ENCODE measurements at places on chromosomes 13 and 19.

GRCh38 chr19:18660939-18661670, 22.4 kb upstream of the CRTC1 start:
- DNase-seq = no peak

DNA sequence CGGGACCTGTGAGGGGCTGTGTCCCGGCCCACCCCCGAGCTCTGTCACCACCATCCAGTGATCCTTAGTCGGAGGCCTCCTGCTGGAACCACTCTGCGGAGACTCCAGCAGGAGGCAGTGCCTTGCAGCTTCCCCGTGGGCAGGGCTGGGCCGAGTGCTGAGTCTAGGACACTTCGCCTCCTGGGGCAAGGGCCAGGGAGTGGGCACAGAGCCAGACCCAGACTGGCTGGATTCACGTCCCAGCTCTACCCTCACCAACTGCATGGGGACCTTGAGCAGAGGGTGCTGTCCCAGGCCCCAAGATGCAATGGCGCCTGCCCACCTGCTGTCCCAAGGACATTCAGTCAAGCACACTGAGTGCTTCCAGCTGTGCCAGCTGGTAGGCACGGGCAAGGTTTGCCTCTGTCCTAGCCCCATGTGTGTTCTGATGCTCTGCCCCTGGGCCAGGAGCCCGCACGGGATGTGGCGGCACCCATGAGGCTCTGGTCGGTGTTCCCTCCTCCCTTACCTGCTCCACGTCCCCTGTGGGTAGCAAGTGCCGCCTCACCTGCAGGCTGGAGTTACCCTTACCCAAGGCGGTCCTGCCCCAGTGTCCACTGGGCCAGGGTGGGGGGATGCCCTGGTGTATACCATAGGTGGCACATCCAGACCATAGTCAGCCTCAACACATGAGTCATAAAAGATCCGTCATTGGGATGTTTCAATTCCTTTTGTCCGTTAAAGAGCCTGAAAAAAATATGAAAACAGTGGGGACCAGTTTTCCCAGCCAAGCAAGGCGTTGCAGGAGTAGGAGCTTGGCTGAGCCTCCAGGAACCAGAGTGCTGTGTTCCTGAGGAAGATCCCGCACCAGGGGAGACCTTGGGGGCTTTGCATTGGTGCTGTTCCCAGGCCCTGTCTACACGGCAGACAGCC, 7.4 kb downstream of the FZR1 start:
- DNase-seq = no peak

DNA sequence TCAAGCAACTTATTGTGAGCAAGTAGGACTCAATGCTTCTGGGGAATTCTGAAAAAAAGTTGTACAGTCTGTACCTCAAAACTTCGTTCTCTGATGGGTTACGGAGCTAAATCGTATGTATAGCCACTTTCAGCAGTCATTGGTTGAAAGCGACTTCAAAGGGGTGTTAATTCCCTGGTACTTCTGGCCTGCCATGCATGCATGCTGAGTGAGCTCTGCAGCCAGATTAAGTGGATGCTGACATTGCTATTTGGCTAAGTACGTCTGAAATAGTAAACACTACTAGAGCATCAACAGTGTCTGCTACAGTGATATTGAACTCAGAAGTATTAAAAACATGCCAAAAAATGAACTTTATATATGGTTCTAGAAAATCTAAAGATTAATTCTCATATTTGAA, 1183.1 kb upstream of the PCDH20 start:
- no peak for DNase-seq

- DNase-seq = no peak
Measured at GRCh38 chr13:106997696-106998095, 429.8 kb upstream of the ARGLU1 start.

GRCh38 chr19:34503531-34504272, 22.1 kb downstream of the WTIP start:
- DNase-seq = no peak

GRCh38 chr19:52398081-52398441, 412 bp downstream of the ZNF528 start:
- no peak for DNase-seq

DNA sequence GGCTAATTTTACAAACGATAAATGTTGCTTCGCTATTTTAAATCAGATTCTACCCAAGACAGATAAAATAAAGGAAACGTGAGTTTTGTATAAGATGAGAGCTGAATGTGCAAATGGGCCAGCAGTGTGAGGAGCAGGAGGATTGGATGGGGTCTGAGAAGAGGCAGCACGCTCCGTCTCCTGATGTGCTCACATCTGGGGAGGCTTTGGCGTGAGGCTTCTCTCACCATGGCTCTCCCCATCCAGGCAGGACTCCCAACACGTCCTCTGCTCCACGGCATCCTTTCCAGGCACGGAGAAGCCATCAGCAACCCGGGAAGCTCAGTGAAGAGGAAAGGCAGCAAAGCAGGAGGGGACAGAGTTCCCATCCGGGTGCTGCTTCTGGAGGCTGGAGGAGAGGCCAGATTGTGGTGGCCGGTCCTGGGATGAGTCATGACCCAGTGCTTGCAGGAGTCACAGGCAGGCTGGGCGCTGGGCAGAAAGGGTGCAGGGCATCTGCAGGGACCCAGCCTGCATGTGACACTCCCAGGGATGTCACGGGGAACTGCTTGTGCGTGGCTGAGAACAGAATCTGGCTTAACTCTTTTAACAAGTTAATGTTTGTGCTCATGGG, 47.5 kb downstream of the ZNF536 start:
- no peak for DNase-seq

- no peak for DNase-seq
Measured at GRCh38 chr19:47024502-47024901, 4.9 kb downstream of the NPAS1 start.

GRCh38 chr13:68834375-68834774, 1273.3 kb upstream of the ATXN8OS start:
- DNase-seq = no peak

GRCh38 chr13:39612023-39612637, 9.1 kb upstream of the LHFPL6 start:
- DNase-seq = peak; percentile 58

DNA sequence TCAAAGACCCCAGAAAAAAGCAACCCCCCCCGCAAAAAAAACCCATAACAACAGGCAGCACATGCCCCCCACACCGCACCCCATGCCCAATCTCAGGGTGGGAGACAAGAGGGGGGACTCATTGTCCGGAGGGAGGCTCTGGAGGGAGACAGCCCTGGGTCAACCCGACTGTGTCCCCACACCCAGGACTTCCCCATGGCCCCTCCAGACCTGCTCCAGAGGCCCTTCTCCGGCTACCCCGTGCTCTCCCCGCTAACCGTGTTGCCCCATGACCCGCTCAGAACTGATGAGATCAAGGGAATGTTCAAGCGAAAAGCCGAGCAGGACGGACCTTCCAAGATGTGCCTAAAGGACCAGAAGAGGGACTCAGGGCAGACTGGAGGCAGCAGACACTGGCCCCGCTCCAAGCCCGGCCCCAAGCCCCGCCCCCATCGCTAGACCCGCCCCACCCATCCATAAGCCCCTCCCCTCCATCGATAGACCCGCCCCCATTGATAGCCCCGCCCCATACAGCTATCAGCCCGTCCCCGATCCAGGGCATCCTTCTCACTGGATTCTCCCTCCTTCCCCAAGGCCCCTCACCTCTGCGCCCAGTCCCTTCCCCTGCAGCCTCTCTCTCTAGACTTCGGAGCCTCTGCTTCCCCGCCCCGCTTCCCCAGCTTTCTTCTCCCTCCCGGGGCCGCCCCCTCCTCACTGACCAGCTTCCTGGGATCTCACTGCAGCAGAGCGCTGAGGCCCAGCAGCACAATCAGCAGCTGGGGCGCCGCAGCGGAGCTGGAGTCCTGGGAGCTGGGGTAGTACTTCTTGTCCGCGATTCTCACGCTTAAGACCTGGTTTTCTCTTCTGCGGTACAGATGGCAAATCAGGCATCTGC, 2.2 kb downstream of the BST2 start:
- no peak for DNase-seq

DNA sequence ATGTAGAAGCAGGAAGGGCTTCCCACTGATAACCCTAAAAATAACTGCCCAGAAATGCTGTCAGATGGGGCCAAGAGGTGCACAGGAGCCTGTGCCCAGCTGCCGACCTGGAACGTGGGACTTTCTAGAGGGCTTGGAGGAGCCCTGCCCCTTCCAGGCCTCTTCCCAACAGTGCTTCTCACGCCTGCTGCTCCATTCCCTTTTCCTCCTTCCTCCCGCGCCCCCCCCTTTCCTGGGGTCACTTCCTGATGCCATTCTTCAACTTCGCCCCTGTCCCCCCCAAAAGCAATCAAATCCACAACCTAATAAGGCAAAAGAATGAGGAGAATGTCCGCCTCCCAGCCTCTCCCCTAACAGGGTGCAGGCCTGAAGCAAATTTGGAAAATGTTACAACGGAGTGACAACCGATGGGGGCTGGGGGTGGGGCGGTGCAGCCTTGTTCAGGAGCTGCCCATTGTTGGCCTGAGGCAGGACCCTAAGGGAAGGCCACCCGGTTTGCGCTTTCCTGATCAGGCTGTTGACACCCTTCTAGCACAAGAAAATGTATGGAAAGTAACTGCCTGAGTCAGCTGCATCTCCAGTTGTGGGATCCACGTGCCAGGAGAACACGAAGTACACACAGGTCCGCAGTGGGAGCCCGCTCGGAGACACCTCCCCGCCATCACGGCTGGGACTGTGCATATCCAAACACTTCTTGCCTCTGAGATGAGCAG, 18.7 kb downstream of the ACTN4 start:
- no peak for DNase-seq

DNA sequence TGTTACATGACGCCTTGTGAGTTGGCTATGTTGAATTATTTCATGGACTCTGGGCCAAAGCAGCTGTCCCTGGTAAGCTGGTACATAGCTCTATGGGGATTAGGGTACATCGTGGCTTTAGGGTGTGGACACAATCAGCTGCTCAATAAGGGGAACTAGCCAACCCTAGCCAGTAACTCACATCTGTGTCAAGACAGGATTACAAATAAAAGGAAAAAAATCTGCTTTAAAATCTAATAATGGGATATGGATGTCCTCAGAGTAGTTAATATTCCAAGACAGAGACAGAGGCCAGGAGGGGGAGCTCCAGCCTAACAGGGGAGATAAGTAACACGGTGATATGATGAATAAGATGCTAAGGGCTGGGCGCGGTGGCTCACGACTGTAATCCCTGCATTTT, 21.1 kb upstream of the ZNF766 start:
- peak; percentile 41 for DNase-seq

DNA sequence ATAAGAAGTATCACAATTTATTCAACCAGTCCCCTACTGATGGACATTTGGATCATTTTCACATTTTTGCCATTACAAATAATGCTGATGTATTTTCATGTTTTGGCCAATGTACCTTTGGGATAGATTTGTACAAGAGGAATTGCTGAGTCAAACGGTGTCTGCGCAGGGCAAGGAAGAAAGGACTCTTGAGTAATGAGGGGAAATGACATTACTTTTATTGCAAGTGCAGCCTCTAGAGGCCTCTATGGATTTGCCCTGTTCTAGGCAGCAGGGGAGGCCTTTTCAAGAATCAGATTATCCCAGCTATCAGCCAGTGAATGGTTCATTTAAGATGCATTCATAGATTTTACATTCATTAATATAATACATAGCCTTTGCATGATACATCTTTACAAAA, 32.9 kb upstream of the GTF3A start:
- no peak for DNase-seq

- peak; percentile 7 for DNase-seq
Measured at GRCh38 chr19:38079926-38080380, 144.1 kb downstream of the DPF1 start.

GRCh38 chr13:46598140-46598819, 45.3 kb downstream of the LRCH1 start:
- DNase-seq = peak; percentile 54

DNA sequence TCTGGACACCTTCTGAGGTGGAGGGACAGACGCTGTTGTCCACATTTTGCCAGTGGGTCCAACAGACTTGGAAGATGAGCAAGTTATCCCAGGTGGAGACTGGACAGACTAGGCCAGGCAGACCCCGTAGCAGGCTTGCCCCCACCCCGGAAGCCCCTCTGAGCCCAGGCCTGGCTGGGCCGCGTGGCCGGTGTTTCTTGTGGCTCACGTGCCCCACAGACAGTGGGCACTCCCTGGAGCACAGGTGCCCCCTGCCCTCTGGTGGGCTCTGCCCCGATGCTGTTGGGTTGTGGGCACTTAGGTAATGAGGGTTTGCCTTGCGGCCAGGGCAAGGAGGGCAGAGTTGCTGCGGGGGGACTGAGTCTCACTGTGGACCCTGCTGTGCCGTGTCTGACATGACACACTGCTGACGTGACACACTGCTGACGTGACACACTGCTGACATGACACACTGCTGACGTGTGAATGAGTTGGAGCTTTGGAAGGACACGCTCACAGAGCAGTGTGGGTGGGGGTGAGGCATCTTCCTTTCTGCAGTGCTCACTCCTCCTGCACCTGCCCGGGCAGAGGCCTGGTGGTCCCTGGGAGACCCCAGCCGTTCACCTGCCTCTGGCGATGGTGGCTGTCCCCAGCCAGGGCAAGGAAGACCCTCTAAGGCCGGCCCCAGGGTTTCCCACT, 25.1 kb downstream of the DOT1L start:
- no peak for DNase-seq

DNA sequence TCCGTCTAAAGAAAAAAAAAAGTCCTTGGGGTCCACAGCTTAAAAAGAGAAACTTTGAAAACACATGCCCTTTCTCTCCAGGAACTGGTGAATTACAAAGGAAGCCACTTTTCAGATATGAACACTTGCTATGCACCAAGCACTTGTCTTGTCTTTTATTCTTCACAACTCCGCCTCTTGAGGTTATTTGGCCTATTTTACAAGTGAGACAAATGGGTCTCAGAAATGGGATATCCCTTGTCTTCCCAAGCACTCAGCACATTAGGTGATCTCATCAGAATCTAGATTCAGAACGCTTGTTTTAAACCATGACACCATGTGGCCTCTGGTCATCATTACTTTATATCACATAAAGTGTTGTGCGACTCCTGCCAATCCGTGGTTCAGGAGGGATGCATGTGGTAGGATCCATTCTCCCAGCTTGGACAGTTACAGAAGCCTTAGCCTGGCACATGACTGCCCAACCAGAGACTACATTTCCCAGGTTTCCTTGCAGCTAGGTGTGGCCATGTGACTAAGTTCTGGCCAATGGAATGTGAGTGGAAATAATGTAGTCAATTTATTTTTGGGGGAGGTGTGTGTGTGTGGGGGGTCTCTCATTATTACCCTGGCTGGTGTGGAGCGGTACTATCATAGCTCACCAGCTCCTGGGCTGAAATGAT, 13.9 kb downstream of the TSKS start:
- DNase-seq = no peak

- DNase-seq = no peak
Measured at GRCh38 chr19:15114153-15114540, 6.9 kb downstream of the SYDE1 start.

- DNase-seq = no peak
Measured at GRCh38 chr19:53333066-53333462, 485 bp upstream of the ZNF845 start.

- DNase-seq = no peak
Measured at GRCh38 chr13:47798194-47798593, 202.9 kb downstream of the SUCLA2 start.

GRCh38 chr13:44395976-44396694, 22.5 kb downstream of the SERP2 start:
- DNase-seq = no peak

DNA sequence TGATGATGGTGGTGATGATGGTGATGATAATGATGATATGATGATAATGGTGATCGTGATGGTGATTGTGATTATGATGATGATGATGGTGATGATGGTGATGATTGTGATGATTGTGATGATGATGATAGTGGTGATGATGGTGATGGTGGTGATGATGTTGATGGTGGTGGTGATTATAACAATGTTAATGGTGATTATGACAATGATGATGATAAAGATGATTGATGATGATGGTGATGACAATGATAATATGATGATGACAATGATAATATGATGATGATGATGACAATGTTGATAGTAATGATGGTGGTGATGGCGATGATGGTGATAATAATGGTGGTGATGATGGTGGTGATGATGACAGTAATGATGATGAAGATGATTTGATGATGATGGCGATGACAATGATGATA, 34.1 kb upstream of the ZNF536 start:
- DNase-seq = no peak
